ENCODE measurements at places on chromosomes 5 and 9. TPM values are rescaled to one million over a fixed set of nuclear protein-coding genes. Genes with fewer than 3 reads are reported as not detected.

DNA sequence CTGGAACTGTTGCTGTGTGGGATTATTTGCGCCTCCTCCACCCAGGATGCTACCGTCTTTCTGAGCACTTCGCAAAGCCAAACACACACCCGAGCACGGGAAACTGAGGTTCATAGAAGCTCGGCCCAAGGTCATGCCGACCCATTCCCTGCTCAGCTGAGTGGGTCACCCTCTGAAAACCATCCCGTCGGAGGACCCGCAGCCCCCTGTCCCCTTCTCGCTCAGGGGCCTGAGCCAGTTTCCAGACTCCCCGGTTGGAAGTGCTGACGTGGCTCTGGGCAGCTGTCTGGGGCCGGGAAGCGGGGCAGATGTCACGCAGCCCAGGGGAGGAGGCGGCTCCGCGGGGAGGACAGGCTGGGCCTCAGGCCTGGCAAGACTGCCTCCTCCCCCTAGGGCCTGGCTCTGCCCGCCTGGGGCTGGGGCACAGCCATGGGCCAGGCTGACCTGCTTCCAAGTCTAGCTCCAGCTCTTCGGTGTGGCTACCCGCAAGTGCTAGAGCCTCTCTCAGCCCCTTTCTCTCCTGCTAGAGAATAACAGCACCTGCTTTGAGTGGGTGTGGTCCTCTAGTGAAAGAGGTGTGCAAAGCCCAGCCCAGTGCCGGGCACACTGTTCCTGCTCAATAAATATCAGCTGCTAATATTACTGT is 9.9 kb upstream of the CXXC5 start:
- H3K4me3 ChIP-seq, result no peak overlapping the region
- DNase-seq, result peak; percentile 9
- H3K36me3 ChIP-seq, result peaks cover 2% of the 10 kb centered on the region
- no peaks in the 10 kb centered on the region for H3K27me3 ChIP-seq
- peak overlapping the region; percentile 5 for H3K27ac ChIP-seq

DNA sequence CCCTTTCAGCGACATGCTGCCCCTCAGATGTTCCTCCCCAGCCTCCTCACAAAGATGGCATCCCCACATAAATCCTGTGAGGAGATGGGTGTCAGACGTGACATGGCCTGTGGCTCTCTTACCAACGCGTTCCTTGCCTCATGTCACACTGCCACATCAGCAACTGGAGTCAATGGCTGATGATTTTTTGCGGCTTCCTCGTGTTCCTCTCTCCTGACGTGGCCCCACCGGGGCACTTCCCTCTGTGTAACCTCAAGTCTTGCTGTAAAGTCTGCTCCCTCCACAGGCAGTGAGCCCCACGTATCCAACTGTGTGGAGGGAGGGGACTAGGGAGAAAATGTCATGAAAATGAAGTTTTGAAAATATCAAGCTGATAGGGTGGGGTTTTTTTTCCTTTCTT is 53.2 kb upstream of the SHISAL2B start:
- H3K4me3 ChIP-seq, result no peak overlapping the region
- H3K36me3 ChIP-seq, result no peaks in the 10 kb centered on the region
- no peak overlapping the region for H3K27ac ChIP-seq
- no peaks in the 10 kb centered on the region for H3K4me1 ChIP-seq
- peak; percentile 10 for DNase-seq

DNA sequence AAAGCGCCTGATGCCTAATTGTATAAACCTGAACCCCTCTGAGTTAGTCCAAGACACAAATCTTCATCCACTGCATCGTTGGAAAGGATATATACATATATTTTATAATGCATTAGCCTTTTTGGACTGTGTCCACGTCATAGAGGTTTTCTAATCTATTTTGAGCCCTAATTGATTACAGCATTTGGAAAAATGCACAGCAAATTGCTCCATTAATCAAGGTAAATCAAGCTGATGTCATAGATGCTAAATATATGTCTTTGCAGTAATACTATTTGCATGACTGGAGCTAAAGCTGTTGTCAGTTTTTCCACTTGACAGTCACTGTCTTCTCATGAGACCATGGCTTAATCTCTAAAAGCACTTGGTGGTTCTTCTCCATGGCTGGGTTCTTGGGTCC is 483.5 kb upstream of the TNC start:
- no peak overlapping the region for H3K4me3 ChIP-seq
- DNase-seq, result no peak
- no peak overlapping the region for H3K27ac ChIP-seq
- no peaks in the 10 kb centered on the region for H3K36me3 ChIP-seq
- no peaks in the 10 kb centered on the region for H3K4me1 ChIP-seq

DNA sequence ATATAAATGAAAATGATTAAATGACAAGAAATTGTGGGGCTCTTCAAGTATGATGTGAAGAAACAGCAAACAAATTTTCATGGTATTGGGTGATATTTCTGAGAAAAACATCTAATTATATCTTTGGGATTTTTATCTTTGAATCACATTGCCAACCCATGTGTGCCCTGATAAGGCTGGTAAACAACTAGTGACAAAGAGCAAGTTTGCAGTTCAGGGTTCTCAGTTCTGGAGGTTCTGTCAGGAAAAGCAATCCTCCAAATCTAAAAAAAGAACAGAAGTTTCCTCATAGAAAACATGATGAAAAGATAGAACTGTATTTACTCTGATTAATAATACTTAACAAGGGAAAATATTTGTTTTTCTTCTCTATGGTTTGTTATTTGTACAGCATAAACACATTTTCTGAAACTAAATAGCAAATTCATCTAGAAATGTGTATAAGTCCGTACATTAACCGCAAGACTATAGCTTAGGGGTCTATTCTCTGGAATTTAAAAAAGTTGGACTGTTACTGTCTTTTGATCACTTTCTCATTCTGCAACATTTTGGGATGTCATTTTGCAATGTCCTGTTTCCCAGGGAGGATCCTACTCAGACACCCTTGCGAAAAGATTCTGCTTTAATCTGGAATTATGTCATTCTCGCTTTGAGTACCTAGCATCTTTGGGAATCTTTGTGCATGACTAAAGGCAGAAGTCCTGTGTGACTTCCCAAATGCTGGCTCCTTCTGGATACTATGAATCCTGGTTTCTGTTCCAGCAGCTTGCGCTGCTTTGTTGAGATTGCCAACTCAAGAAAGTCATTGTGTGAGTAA is 308.5 kb downstream of the ADGRV1 start:
- H3K4me3 ChIP-seq, result no peak overlapping the region
- H3K27ac ChIP-seq, result no peak overlapping the region
- no peaks in the 10 kb centered on the region for H3K36me3 ChIP-seq
- H3K4me1 ChIP-seq, result peaks cover 9% of the 10 kb centered on the region
- peaks cover 14% of the 10 kb centered on the region for H3K27me3 ChIP-seq

GRCh38 chr9:14806941-14807520 is 84.5 kb upstream of the CER1 start:
- no peak for DNase-seq
- no peaks in the 10 kb centered on the region for H3K4me1 ChIP-seq
- H3K4me3 ChIP-seq, result no peak overlapping the region
- no peaks in the 10 kb centered on the region for H3K36me3 ChIP-seq
- no peak overlapping the region for H3K27ac ChIP-seq

DNA sequence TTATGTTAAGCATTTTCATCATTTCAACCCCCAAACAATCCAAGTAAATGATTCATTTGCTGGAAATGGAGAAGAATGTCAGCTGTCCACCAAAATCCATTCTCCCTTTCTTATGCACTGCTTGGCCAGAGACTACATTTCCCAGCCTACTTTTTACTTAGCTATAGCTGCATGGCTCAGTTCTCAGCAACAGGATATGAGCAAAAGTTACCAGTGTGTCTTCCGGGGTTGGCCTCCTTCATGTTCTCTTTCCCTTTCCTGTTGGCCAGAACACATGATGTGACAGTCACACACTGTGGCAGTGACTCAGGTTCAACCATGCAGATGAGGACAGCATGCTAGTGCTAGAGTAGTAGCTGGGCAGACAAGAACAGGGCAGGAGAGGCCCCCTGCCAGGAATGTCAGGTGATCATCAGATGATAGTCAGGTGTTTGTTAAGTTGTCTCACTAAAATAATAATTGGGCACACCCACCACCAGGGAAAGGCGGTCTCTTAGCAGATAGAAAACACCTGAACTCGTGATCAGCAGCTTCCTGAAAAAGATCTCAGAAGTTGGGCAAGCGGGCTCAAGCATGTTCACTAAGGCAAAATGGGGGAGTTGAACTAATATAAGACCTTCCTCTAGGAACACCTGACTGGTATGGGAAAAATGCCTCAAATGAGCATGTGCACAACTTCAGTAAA is 12.2 kb downstream of the GPR150 start:
- peaks cover 4% of the 10 kb centered on the region for H3K36me3 ChIP-seq
- peak; percentile 86 for DNase-seq
- peaks cover 22% of the 10 kb centered on the region for H3K4me1 ChIP-seq
- peak overlapping the region; percentile 51 for H3K4me3 ChIP-seq

DNA sequence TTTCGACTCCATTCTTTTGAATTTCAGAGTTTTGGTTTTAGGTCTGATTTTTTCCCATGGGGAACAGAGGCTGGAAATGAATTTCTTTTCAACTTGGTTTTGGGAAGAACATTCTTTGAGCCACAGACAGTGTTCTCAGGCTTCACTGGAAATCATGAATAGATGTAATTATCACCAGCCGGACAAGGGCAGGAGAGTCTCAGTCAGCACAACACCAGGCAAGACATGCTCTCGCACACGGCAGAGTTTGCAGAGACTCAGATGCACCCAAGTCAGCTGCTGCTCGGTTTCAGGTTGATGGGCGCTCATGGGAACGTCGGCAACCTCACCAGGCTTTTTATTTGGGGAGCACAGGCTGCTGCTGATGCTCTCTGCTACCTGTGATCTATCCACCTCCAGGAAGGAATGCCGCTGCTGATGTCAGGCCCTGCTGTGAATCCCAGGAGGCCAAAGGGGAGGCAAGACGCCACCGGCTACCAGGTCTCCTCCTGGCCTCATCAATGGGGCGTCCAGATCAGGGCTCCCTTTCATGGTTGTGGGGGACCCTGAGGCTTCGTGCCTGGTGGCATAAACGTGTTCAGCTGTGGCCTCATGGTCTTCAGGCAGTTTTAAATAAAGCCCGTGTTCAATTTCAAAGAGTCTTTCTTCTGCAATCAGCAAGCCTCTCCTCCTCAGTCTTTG is 332.3 kb upstream of the IRX4 start:
- peaks cover 2% of the 10 kb centered on the region for H3K27me3 ChIP-seq
- H3K4me3 ChIP-seq, result no peak overlapping the region
- no peaks in the 10 kb centered on the region for H3K36me3 ChIP-seq
- no peak overlapping the region for H3K27ac ChIP-seq
- DNase-seq, result no peak
- no peaks in the 10 kb centered on the region for H3K4me1 ChIP-seq

DNA sequence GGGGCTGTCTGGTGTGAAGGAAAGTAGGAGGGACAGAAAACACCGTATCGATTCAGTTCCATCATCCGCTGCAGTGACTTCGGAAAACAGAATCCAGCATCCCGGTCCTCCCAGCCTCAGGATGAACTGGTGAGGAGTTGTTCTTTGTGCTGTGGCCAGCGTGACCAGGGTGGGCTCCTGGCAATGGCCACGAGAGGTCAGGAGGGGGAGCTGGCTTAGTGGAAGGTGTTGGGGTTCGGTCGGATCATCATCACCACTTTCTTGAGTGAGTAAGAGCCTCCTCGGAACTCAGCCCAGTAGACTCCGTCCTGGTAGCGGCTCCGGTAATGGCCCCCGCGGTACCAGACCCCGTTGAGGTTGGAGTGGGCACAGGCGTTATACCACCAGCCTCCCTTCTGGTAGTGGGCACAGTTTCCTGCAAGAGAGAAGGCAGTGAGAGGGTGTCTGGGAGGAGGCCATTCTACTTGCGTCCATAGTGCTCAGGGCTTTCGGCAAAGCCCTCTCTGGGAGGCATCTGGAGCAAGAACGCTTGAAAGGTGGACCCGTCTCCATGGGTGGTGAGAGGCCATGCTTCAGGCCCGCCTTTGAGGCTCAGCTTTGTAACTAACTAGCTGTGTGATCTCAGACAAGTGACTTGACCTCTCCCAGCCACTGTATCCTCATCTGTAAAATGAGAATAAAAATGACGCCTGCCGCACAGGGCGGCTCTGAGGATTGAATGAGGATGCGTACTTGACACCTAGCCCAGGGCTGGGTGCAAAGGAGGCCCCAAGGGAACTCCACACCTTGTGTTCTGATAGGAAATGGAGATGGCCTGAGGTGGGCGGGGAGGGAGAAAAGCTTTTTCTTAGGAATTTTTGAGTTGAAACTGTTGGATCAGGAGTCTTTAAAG is 33.5 kb downstream of the ANGPTL2 start:
- H3K36me3 ChIP-seq, result no peaks in the 10 kb centered on the region
- no peak overlapping the region for H3K27ac ChIP-seq
- peaks cover 7% of the 10 kb centered on the region for H3K4me1 ChIP-seq
- DNase-seq, result no peak

DNA sequence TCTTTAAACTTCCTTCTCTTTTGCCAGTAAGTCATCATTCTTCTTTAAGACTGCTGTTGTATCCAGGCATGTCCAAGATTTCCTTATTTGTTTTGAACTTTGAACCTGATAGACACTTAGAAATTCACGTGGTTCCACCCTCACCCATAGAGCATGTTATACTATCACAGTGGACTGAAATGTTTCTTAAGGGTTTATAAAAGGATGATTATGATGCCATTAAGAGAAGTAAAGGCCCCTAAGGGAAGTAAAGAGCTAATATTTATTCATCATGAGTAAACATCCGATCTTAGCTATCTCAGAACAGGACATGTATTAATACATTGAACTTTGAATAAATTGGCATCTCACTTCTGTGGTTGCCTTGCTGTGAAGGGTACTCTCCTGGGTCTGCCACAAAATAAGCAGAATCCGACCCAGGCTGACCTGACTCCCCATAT is 49.8 kb downstream of the PRKACG start:
- peaks cover 8% of the 10 kb centered on the region for H3K27me3 ChIP-seq
- DNase-seq, result no peak
- no peaks in the 10 kb centered on the region for H3K4me1 ChIP-seq
- no peak overlapping the region for H3K4me3 ChIP-seq

DNA sequence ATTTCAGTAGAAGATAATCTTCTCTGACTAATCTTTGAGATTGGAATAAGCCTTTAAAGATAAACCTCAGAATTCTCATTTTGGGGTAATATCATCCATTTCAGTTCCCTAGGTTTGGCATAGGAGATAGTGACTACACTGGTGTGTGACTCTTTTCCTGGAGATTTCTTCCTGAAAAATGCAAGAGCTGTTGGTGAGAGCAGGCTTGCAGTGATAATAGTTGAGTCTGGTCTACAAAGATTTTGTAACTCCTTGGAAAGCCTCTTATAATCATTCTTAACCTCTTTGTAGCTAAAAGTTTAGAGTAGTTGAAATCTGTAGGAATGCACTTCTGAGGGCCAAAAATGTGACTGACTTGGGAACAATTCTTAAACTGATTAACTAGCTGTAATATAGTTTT is 23.4 kb downstream of the RANBP17 start:
- no peaks in the 10 kb centered on the region for H3K27me3 ChIP-seq
- H3K27ac ChIP-seq, result no peak overlapping the region
- DNase-seq, result no peak
- H3K36me3 ChIP-seq, result no peaks in the 10 kb centered on the region
- H3K4me1 ChIP-seq, result no peaks in the 10 kb centered on the region

The ELP1 gene
- 29.2 TPM for total RNA-seq

The KLHL9 gene
- 15.9 TPM for total RNA-seq

The AMACR gene
- 11.5 TPM for total RNA-seq

The PCDHGA4 gene
- total RNA-seq, result 0.07 TPM

The TERT gene
- total RNA-seq, result 7.3 TPM

All from activated CD4-positive, alpha-beta memory T cell treated with anti-CD3 and anti-CD28 coated beads for 36 hours (primary cell).